ENCODE measurements at places on chromosomes 6 and 20.
A peak's percentile ranks its signal among the peaks of the same experiment; 100 is the strongest.

- ATAC-seq, result no peak
Measured at GRCh38 chr6:150928882-150929281, 63.4 kb downstream of the MTHFD1L start.

DNA sequence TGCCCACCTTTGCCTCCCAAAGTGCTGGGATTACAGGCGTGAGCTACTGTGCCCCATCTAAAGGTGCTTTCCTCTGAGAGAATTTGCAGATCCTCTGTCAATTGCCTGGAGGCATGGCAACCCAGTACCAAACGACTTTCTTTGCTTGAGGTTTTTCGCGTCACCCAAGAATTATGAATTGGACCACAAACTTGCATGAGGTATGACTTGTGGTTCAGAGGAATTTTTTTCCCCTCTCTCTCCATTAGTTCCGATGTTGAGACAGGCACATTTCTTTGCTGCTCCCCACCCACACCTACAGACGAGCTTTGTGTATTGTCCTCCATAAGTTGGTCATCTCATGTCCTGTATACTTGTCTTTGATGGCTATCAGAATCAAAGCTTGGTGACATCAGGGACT, 11.8 kb upstream of the SCAF8 start:
- no peak for ATAC-seq

- no peak for ATAC-seq
Measured at GRCh38 chr20:38726804-38727606, 2.7 kb downstream of the SLC32A1 start.

- no peak for ATAC-seq
Measured at GRCh38 chr6:113480616-113481015, 376.5 kb upstream of the MARCKS start.

DNA sequence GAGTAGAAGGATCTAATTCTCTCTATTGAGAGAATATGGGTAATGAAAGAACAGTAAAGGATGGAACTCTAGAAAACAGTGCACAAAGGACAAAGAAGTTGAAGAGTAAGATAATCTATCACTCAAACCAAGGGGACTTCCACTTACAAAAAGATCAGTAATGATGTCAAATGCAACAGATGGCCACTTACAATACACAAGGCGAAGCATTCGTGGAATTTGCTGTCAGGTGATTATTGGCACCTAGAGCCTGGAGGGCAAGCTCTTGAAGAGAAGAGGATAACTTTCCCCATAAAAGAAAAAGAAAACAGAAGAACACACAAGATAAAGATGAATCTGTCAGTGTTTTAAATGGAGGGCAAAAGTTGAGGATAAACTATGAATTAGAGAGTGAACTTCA, 256.0 kb upstream of the TCF21 start:
- no peak for ATAC-seq

GRCh38 chr20:24160563-24161281, 172.1 kb upstream of the GGTLC1 start:
- ATAC-seq, result no peak

GRCh38 chr6:116568821-116569755, 2.2 kb upstream of the RWDD1 start:
- no peak for ATAC-seq

GRCh38 chr20:52405417-52405816, 213.8 kb upstream of the ZFP64 start:
- ATAC-seq, result peak; percentile 56

DNA sequence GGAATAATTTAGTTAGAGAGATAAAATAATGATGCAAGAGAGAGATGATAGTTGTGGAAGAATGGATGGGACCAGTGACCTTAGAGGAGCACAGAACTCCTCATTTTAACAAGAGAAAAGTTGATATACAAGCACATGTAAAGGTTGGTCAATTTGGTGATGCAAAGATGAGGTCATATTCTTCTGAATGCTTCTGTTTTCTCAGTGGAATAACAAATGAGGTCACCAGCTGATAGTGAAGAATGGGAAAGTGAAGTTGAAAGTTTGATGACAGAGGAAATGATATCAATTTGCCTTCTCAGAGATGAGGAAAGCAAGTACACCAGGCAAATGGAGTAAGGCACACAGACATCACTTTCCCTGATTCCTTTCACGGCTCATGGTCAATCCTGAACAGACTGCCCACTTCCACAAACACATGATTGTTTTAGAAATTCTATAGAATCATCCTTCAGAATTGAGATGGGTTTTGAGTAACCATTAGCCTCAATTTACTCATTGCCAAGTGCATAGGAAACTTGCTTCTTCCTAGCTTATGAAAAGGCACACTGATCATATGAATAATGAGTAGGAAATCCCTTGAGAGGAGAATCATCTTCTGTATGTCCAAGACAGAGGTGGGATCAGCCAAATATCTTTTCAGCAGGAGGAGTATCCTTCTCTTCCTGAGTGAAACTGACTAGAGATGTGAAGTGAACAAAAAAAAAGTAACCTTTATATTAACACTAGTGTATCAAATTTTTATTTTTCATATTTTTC, 82.4 kb upstream of the TCF21 start:
- ATAC-seq, result no peak

DNA sequence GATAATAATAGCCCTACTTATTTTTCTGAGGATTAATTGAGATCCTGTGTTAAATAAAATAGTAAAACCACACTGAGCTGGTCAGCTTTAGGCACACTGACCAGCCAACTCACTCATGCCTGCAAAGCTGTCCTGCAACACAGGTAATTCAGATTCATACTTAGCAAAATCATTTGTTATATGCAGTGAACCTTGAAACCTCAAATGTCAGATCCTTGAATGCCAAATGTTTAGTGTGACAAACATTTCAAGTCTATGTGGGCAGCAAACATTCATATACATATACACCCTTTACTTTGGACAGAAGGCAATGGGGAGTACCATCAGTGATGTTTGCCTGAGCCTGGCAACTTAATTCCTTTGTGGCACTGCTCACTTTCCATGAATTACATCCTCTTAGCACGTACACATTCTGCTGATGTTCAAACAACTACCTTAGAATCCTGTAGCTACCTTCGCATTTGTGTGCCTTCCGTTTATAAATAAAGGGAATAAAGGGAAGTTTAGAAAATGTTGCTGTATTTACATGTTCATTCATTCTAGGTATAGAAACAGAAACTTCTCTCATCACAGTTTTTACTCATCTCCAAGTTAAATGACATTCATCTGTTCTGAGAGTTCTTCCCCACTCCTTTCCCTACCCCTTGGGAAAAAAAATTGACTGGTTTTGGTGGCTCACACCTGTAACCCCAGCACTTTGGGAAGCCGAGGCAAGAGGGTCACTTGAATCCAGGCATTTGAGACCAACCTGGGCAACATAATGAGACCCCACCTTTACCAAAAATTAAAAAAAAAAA, 140.8 kb downstream of the ZFAND3 start:
- peak; percentile 74 for ATAC-seq

DNA sequence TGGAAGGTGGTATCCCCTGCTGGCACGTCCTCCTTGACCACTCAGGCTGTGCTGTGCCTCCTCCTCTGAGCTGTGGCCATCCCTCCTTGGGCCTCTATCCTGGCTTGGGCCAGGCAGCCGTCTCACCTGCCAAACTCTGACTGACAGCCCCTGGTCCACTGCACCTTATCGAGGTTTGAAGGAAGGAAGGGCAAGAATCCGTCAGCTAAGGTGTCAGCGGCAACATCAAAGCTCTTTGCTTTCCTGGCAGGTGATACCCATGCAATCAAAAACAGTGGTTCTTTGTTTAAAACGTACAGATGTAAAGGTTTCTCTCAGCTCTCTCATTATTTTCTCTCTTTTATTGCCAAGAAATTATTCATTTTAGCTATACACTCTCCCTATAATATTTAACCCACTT, 203.9 kb downstream of the TBXT start:
- no peak for ATAC-seq

DNA sequence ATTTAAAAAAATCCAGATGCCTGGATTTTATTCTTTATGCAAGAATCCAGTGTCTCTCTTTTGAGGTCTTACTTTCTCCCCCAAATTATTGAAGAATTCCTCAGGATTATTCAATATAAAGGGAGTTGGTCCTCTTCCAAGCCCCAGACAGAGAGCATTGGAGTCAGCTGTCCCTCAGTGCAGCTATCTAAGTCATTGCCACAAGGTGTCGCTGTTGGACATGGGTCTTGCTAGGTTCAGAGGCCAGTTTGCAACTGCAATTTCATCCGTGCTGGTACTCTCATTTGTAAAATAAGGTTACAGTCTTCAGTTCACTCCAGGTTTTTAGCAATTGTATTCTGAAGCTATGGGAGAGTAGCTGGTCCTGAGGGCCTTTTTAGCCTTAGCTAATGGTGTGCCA, 27.8 kb downstream of the CCN2 start:
- no peak for ATAC-seq

DNA sequence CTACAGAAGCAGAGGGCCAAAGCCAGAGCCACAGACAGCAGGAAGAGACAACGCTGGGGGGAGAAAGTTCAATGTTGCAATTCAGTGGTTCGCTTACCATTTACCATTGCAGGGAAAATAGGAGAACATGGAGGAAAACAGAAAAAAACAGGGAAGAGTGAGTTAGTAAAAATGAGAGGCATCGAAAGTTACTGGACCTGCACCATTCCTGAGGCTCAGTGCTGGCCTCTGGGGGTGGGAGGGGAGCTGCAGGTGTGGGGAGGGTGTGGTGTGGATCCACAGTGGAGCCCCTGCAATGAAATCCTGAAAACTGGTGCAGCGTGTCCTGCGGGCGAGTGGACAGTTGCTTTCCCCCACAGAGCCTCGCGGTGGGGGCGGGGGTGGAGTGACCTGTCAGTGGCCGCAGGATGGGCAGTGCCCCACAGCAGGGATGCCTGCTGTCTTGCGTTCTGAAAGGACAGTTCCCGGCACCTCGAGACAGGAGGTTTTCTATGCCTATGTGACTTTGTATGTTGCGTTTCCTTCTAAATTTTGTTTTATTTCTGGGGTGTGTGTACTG, 5.7 kb downstream of the TMEM181 start:
- ATAC-seq, result no peak

- ATAC-seq, result no peak
Measured at GRCh38 chr6:98136333-98136732, 698.0 kb upstream of the POU3F2 start.

GRCh38 chr6:130955755-130956154, 107.3 kb downstream of the EPB41L2 start:
- no peak for ATAC-seq

- no peak for ATAC-seq
Measured at GRCh38 chr6:163536770-163537169, 122.3 kb downstream of the QKI start.

DNA sequence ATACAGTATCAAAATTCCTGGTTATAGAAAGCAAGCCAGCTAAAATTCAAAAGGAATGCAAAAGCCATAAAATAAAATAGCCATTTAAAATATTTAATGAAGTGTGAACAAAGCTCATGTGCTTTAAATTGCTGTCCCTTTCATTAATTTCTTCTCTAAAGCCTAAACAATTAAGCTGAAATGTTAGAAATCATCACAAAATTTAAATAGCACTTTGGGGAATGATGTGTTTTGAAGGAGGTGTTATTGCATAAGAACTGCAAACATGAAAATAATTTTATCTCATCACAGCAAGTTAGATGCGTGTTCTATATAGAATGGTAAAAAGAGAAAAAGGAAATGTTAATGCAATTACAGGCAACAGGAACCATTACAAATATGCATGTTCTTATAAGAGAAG, 111.0 kb downstream of the RIMS1 start:
- ATAC-seq, result no peak

GRCh38 chr6:20630136-20630535, 95.9 kb downstream of the CDKAL1 start:
- no peak for ATAC-seq

DNA sequence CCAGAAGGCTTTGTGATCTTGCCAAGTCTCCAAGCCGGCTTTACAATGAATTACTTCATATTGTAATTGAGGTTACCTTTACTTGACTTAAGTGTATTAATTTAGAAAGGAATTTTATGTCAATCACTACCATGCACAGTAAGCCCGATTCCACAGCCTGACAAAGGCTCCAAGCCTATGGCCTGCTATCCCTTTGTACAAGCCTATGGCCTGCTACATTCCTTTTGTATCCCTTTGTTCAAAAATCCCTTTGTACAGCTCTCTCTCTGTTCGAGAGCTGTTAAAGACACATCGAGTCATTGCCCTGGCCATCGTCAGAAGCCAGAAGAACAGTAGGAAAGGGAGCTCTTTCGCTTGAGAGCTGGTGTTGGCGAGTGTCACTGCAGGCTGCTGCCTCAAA, 2.7 kb upstream of the EDN3 start:
- ATAC-seq, result no peak

DNA sequence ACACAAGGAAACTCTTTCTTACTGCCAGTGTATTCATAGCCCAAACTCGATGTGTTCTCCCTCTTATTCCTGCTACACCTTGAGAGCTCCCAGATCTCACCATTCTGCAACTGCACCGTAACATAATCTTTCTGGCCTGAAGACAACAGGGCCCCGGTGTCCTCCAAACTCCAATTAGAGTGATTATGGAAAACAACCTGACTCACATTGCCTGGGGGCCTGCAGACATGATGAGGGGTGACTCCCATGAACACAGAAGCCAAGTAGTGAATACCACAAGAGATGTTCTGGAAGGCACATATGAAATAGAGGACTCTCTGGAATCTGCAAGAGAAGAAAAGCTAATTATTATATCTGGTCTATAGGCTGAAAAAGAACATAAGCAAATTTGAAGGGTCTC, 19.7 kb downstream of the SLC22A16 start:
- no peak for ATAC-seq

GRCh38 chr6:33960345-33961313, 156.8 kb upstream of the MLN start:
- ATAC-seq, result no peak

GRCh38 chr6:71038711-71039344, 82.0 kb upstream of the B3GAT2 start:
- no peak for ATAC-seq

DNA sequence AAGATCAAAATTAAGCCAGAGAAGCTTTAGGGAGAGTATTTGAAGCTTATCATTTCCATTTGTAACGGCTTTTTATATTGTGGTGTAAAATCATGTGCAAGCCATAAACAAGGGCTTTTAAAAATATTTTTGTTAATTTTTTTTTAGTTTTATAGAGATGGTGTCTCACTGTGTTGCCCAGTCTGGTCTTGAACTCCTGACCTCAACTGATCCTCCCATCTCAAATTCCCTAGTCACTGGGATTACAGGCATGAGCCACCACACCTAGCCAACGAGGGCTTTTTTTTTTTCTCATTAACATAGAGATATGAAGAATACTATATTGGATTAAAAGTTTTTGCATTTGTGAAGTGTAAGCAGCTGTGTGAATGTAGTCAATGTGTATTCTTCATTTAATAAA, 29.1 kb downstream of the CDKAL1 start:
- no peak for ATAC-seq

DNA sequence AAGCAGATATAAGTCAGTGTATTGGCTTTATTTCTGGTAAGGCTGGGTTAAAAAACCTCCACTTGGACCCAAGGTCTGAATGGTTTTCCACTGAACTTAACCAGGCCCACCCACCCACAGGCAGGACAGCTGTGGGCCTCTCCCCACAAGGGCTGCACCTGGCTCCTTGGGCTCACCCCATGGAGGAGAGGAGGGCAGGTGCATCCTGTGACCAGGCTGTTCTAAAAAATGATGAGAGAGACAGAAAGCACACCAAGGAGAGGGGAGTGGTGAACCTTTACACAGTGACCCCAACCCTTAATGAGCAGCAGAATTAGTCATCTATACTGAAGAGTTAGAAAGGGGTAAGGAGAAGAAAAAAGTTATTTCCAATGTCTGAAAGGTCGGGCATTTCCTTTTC, 34.5 kb upstream of the DUSP22 start:
- ATAC-seq, result peak; percentile 89
